ENCODE measurements at places on chromosomes 16 and 17.

DNA sequence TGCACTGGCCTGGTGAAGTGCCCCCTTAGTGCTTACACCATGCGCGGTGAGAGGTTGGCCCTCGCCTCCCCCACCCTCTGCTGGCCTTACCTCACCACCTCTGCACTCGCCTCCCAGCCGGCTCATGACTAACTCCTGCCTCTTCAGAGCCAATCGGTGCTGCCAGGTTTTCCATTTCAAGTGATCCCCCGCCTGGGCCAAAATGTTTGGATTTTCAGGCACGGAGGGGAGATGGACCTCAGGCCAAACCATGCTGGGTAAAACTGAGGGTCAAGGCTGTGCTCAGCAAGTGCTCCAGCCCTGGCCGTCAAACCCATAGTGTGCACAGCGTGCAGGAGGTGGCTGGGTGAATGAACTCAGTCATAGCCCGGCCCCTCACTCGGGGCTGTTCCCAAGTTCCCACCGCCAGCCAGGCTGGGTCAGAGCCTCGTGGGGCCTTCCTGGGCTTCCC lies 175.4 kb downstream of the SEC14L1 start:
- H3K36me3 ChIP-seq = no peaks in the 10 kb centered on the region
- peaks cover 62% of the 10 kb centered on the region for H3K4me1 ChIP-seq
- DNase-seq = peak; percentile 82
- H3K4me3 ChIP-seq = no peak overlapping the region
- H3K27ac ChIP-seq = no peak overlapping the region

- no peak for DNase-seq
- H3K27me3 ChIP-seq = no peaks in the 10 kb centered on the region
- H3K36me3 ChIP-seq = peaks cover 10% of the 10 kb centered on the region
These were observed 3.3 kb downstream of the POLR3E start for GRCh38 chr16:22300427-22301071.

- H3K4me3 ChIP-seq = no peak overlapping the region
- no peaks in the 10 kb centered on the region for H3K4me1 ChIP-seq
- H3K27ac ChIP-seq = no peak overlapping the region
- no peaks in the 10 kb centered on the region for H3K27me3 ChIP-seq
- DNase-seq = no peak
These were observed 57.2 kb downstream of the RPGRIP1L start for GRCh38 chr16:53646506-53646905.

GRCh38 chr16:3144321-3144983 lies 9.6 kb downstream of the ZNF213 start:
- H3K4me1 ChIP-seq = peaks cover 3% of the 10 kb centered on the region
- no peak overlapping the region for H3K4me3 ChIP-seq
- peaks cover 32% of the 10 kb centered on the region for H3K36me3 ChIP-seq
- no peaks in the 10 kb centered on the region for H3K27me3 ChIP-seq
- no peak overlapping the region for H3K27ac ChIP-seq

DNA sequence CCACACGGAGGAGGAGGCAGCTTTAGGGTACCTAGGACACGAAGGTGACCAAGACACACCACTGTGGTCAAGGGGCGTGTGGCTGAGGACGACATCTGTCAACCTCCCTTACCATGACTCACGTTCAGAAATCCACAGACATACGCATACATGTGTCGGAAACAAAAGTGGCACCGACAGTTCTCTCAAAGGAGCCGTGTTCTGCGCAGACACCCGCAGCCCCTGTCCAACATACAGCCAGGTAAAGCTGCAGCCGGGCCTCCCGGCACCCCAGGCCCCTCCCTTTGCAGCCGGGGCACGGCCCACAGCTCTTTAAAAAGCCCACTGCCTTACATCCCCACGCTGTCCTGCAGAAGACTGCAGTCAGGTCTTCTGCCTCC lies 40.5 kb upstream of the KLHDC4 start:
- H3K36me3 ChIP-seq = no peaks in the 10 kb centered on the region
- H3K4me1 ChIP-seq = peaks cover 41% of the 10 kb centered on the region
- peak overlapping the region; percentile 34 for H3K4me3 ChIP-seq
- no peak for DNase-seq

GRCh38 chr17:8255499-8255898 lies 6.4 kb downstream of the PFAS start:
- H3K27me3 ChIP-seq = no peaks in the 10 kb centered on the region
- H3K4me3 ChIP-seq = no peak overlapping the region
- no peak overlapping the region for H3K27ac ChIP-seq
